Aorta (tissue), 5 donors: ENCODE measurements at places on chromosomes 4 and X. TPM values are rescaled to one million over a fixed set of nuclear protein-coding genes. Genes with fewer than 3 reads are reported as not detected.

Gene BTC
- total RNA-seq = 10.0 TPM

Gene SH3BGRL
- total RNA-seq = 207 TPM

Gene RASGEF1B
- total RNA-seq = 12.6 TPM

Gene FGG
- 0.87 TPM for total RNA-seq

DNA sequence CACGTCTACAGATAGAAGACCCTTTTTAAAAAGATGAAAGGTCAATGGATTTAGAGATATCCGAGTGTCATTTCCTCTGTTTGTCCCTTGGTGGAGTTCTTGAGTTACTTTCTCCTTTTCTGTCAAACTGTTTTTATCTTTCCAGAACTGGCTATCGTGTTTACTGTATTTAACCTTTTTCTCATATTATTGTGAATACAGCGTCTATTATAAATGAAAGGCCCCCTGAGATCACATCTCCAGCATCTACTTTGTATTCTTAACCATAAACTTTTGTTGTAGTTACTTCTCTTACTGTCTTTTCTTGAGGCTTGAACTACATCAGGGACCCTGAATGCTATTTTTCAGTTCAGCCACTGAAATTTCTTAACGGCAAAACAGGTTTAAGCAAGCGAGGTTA, 4.0 kb upstream of the PCDH7 start:
- H3K4me1 ChIP-seq = no peaks in the 10 kb centered on the region
- no peak overlapping the region for H3K27ac ChIP-seq
- no peak for DNase-seq
- H3K4me3 ChIP-seq = peak overlapping the region; percentile 38
- H3K27me3 ChIP-seq = no peaks in the 10 kb centered on the region
- H3K36me3 ChIP-seq = no peaks in the 10 kb centered on the region

- H3K4me1 ChIP-seq = no peaks in the 10 kb centered on the region
- H3K36me3 ChIP-seq = no peaks in the 10 kb centered on the region
- H3K4me3 ChIP-seq = no peak overlapping the region
- no peaks in the 10 kb centered on the region for H3K27me3 ChIP-seq
- no peak overlapping the region for H3K27ac ChIP-seq
These were observed 168.3 kb downstream of the BTC start for GRCh38 chr4:74625981-74626380.

DNA sequence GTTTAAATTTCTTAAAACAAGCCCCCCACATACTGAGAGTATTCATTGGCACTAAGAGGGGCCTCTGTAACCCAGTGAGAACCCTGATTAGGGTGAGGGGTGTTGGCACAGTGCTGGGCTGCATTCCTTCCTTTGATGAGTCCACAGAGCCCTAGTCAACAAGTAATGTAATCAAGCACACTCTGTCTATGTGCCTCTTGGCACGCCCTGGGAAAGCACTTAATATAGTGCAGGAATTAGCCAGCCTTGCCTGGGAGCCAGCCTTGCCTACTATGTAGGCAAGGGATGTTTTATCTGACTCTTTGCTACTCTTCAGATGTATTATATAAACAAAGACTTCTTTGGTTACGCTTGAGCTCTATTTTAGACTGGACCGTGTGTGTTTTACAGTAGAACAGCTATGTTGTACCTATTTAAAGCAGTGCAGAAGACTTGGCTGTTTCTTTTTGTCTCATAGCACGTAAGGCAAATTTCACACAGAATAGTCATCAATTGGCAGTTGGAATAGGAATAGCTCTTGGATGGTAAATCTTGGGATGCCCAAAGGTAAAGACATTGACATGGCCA, 64.3 kb downstream of the FRAS1 start:
- H3K27me3 ChIP-seq = peaks cover 1% of the 10 kb centered on the region
- no peak overlapping the region for H3K27ac ChIP-seq
- DNase-seq = no peak
- no peaks in the 10 kb centered on the region for H3K4me1 ChIP-seq
- H3K4me3 ChIP-seq = no peak overlapping the region

- no peaks in the 10 kb centered on the region for H3K27me3 ChIP-seq
- DNase-seq = no peak
- H3K4me3 ChIP-seq = no peak overlapping the region
- no peaks in the 10 kb centered on the region for H3K36me3 ChIP-seq
- no peak overlapping the region for H3K27ac ChIP-seq
These were observed 233.0 kb upstream of the MAD2L1 start for GRCh38 chr4:120299631-120300030.

DNA sequence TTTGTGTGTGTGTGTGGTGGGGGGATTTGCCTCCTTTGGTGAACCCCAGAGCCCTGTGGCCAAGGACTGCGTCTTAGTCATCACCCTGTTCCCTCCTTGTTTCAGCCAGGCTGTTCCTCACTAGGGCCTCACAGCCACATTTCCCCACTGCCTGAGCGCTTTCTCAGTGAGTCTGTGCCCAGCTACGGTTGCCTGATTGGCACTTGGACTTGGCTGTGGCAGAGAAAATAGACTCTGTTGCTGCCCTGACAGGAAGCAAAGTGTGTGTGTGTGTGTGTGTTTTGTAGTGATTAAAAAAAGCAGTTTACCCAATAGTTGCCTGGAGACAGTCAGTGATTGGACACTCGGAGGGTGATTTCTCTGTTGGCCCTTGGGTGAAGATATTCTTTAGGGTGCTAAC, 113.0 kb downstream of the UCHL1 start:
- H3K27me3 ChIP-seq = no peaks in the 10 kb centered on the region
- peak overlapping the region; percentile 32 for H3K27ac ChIP-seq
- no peak overlapping the region for H3K4me3 ChIP-seq
- H3K4me1 ChIP-seq = peaks cover 21% of the 10 kb centered on the region

- DNase-seq = peak; percentile 10
- H3K27ac ChIP-seq = no peak overlapping the region
- no peaks in the 10 kb centered on the region for H3K36me3 ChIP-seq
- no peaks in the 10 kb centered on the region for H3K4me1 ChIP-seq
- no peak overlapping the region for H3K4me3 ChIP-seq
- H3K27me3 ChIP-seq = no peaks in the 10 kb centered on the region
These were observed 6.9 kb upstream of the GPR78 start for GRCh38 chr4:8573266-8573665.

DNA sequence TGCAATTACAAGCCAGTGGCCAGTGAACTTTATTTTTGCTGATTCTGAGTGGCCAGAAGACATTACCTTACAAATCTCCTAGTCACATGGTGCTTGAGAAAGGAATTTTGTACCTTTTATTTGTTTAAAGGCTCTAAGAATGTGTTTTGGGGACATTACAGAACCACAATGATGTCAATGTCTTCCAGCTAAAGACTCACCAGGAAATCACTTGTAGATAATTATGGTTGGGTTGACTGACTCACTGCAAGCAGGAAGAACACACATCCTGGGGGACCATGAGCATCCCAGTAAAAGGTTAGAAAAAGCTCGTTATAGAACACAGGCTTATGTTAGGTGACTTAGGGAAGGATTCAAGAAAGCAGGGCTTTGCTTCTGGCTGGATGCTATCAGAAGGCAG, 119.4 kb upstream of the FAM9B start:
- no peaks in the 10 kb centered on the region for H3K36me3 ChIP-seq
- H3K4me1 ChIP-seq = no peaks in the 10 kb centered on the region
- H3K27me3 ChIP-seq = no peaks in the 10 kb centered on the region
- no peak overlapping the region for H3K4me3 ChIP-seq
- DNase-seq = no peak
- no peak overlapping the region for H3K27ac ChIP-seq

- H3K27ac ChIP-seq = no peak overlapping the region
- H3K4me1 ChIP-seq = no peaks in the 10 kb centered on the region
- DNase-seq = no peak
- no peak overlapping the region for H3K4me3 ChIP-seq
These were observed 173.7 kb downstream of the CENPC start for GRCh38 chr4:67371615-67372014.

DNA sequence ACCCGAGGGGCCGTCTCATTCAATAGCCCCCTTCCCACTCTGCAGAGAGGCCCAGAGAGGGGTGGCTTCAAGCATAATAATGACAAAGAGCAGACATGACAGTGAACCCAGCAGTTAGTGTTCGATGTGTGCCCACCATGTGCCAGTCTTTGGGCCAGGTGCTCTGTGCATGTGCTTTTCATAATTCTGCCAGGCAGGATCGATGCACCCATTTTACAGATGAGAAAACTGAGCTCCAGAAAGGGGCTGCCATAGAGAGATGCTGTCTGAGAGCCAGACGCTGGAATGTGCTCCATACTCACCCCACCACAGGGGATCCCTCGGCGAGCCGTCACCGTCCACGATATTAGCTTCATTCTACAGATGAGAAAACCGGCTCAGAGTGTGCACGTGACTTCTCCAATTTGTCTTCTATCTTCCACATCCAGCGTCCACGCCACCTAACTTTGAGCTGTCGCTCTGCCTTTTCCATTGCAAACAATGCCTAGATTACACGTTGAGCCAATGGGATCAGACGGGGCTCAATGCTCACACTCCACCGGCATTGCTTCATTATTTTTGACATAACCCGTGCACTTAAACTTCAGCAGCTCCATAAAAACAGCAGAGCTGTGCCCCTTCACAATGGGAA, 8.2 kb downstream of the ADRA2C start:
- H3K36me3 ChIP-seq = no peaks in the 10 kb centered on the region
- no peak overlapping the region for H3K27ac ChIP-seq
- H3K27me3 ChIP-seq = no peaks in the 10 kb centered on the region
- DNase-seq = no peak

GRCh38 chrX:11059933-11060332, 51.2 kb upstream of the HCCS start:
- H3K27me3 ChIP-seq = no peaks in the 10 kb centered on the region
- no peak overlapping the region for H3K4me3 ChIP-seq
- H3K27ac ChIP-seq = no peak overlapping the region
- no peaks in the 10 kb centered on the region for H3K4me1 ChIP-seq
- H3K36me3 ChIP-seq = no peaks in the 10 kb centered on the region

DNA sequence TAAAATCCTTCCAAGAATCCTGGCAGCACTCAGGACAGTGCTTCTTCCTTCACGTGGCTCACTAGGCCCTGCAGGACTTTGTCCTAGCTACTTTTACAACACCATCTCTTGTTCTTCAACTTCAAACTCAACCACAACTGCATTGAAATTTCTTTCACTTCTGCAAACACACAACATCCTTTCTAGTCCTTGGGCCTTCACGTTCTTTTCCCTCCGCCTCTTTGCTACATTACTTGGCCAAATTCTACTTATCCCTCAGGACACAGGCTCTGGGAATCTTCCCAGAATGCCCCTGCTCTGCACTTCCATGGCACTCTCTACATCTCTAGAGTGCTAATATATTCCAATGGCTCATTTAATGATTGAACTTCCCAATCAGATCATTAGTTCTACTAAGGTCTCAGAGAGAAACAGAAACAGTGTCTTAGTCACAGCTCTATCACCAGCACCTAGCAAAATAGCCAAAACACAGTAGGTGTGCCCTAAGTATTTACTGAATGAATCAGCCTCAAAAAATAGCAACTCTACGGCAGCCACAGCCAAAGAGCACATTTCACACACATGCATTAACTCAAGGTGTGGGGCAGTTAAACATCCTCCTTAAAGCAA, 73.3 kb downstream of the MANBA start:
- no peak overlapping the region for H3K27ac ChIP-seq
- no peaks in the 10 kb centered on the region for H3K4me1 ChIP-seq
- DNase-seq = no peak
- H3K36me3 ChIP-seq = no peaks in the 10 kb centered on the region

- H3K4me1 ChIP-seq = no peaks in the 10 kb centered on the region
- DNase-seq = peak; percentile 52
- H3K36me3 ChIP-seq = no peaks in the 10 kb centered on the region
These were observed 9.8 kb downstream of the EREG start for GRCh38 chr4:74374561-74375327.

DNA sequence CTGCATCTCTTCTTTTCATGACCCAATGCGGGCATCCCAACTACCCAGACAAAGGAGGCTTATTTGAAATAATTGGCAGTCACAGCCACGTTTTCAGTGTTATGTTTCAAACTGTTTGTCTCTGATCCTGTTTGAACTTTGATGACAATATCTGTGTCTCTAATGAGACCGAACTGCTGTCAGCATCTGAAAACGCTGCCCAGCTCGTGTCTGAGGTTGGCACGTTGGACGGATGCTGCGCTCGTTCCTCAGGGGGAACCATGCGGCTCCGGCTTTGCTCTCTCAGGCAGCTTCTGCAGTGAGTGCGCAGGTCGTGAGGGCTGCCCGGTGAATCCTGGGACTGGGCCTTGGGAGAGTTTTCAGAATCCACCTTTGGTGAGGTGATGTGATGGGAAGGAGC, 58.4 kb upstream of the SORBS2 start:
- peaks cover 9% of the 10 kb centered on the region for H3K4me1 ChIP-seq
- no peak for DNase-seq
- H3K4me3 ChIP-seq = no peak overlapping the region

DNA sequence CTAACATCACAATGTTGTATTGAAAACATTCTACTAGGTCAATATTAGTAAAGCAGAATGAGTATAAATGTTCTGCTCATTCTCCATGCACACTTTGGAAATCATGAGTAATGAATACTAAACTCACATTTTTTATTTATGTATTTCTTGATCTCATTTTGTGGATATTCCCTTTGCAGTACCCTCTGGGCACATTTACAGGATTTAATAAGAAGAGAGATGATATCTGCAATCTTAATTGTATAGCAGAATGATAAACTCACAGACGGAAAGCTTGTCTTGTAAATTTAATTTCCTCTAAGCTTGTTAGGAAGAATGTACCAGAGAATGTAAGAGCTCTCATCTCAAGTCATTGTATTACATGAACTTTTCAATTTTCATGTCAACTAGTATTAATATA, 1279.7 kb downstream of the PCDH7 start:
- DNase-seq = no peak
- H3K27ac ChIP-seq = no peak overlapping the region
- H3K36me3 ChIP-seq = no peaks in the 10 kb centered on the region
- no peaks in the 10 kb centered on the region for H3K27me3 ChIP-seq

DNA sequence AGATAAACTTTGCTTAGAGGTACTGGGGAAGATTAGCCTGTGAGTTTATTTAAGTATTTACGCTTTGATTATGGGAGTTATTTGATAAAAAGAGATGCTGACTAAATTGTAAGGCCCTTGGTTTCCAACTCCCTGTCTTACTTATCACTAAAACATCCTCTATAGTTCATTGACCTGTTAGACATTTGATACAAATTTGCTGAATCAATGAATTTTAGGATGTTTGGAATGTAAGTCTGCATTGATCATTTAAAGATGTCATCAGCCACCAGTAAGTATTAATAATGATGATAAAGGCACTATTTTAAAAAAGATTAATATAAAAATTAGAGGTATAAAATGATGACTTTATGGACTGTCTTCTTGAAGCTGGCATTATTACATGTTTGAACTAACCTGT, 340.6 kb downstream of the SPRY1 start:
- no peaks in the 10 kb centered on the region for H3K36me3 ChIP-seq
- H3K27me3 ChIP-seq = no peaks in the 10 kb centered on the region
- DNase-seq = no peak

GRCh38 chr4:176653401-176654220, 139.1 kb downstream of the VEGFC start:
- no peaks in the 10 kb centered on the region for H3K27me3 ChIP-seq
- no peak overlapping the region for H3K4me3 ChIP-seq
- DNase-seq = no peak
- H3K36me3 ChIP-seq = no peaks in the 10 kb centered on the region

DNA sequence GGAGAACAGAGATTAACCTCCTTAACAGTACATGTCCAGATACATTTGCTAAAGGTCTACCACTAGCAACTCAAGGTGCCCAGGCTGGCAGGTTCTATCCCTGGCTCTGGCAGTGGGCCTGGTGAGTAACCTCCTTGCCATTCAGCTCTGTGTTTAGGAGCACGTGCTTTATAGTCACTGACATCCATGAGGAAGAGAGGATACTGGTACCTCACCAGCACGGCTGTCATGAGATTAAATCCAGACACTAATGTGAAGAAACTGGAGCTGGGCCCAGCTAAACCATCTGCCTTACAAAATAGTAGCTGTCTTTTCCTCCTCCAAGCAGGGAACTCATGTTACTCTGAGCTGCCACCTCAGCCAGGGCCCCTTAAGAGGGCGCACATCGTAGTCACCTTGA, 45.3 kb downstream of the GPRASP3 start:
- no peaks in the 10 kb centered on the region for H3K27me3 ChIP-seq
- no peak overlapping the region for H3K27ac ChIP-seq
- DNase-seq = no peak
- H3K4me3 ChIP-seq = no peak overlapping the region
- no peaks in the 10 kb centered on the region for H3K4me1 ChIP-seq
